COR-L47 (cell line): ENCODE measurements at places on chromosomes 12 and 14.

DNA sequence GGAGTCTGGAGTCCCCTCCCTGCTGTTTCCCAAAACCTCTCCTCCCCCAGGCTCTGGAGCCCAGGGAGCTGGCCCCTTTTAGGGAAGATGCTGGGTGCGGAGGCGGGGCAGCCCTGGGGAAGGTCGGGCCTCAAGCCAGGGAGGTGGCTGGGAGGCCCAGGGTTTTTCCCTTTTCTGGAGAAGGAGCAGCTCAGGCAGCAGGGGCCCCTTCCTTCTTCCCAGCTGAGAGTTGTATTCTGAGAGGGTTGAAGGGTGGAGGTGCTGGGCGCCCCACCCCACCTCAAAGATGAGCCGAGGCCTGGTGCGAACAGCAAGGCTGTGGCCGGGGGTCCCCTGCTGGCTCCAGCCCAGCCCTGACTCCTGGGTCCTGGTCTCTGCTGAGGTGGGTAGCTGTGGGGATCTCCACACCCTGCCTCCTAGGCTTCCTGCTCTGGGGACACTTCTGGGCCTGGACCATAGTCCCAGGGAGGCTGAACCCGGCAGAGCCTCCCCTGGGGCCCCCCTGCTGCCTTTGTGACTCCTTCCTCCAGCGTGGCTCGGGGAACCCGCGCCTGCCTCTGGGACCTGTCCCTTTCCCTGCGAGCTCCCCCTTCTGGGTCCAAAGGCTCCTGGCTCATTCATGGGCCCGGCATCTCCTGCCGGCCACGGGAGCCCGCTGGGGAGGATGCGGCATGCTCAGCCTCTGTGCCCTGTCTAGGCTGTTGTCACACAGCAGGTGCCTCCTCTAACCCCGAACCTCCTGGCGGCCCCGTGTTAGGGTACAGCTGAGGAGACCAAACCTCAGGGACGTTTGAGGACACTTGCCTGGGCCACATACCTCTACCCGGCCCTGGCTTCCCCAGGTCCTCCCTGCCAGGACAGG, 4.4 kb downstream of the TRMT61A start:
- no peak for DNase-seq

DNA sequence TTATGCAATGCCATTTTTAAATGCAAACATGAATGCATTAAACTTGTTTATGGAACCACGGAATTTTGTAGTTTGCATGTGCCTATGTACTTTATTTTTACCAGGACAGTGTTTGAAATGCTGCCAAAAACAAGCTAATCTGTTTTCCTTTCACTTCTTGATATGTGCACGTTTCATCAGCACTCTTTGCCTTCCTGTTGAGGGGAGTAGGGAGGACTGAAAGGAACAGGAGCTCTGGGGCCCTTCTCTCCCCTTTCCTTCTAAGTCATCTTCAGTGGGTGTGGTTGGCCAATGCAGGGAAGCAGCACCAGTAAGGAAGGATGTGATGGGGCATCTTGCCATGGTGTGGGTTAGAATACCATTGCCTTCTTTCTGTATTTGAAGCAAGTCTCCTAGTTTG, 12.1 kb upstream of the PPP4R4 start:
- no peak for DNase-seq

DNA sequence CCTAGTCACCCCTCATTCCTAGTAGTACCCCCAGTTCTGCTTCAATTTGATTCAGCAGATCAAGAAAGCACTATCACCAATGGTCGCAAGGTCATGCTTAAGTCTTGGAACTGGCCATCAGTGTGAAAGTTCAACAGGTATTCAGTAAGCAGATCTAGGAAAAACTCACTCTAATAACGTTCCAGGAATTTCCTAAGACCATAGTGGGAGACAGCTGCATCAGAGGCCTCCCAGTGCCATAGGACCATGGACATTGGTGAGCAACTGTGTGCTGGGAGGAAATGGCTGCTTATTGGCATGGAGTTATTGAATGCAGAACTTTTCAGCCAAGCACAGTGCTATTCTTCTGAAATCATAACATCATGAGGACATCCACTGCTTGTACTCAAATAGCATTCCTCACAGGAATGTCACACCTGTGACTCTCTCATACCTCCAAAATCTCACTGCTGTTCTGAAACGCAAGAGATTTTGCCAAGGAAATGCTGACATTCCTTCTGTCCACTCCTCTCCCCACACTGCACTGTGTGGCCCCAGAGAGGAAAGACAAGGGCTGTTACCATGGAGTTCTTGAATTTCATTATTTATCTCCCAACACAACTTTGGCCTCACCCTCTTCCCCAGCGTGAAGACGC, 30.9 kb upstream of the MDM2 start:
- no peak for DNase-seq

DNA sequence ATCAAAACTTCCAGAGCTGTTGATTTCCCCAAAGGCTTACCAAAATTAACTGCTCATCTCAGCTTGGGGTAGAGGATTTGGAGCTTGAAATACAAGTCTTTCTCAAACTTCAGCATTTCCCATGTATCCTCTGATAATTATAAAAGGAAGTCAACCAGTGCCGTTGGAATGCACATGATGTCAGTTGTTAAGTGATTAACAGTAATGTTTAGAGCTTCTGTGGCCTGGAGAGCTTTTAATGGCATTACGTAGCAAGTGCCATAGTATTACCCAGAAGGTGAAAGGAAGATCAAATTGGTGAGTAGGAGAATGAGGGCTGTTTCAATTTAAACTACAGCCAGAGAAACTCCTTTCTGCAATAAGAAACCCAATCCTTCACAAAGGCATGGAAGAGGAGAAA, 62.5 kb upstream of the PTPRR start:
- DNase-seq, result no peak

DNA sequence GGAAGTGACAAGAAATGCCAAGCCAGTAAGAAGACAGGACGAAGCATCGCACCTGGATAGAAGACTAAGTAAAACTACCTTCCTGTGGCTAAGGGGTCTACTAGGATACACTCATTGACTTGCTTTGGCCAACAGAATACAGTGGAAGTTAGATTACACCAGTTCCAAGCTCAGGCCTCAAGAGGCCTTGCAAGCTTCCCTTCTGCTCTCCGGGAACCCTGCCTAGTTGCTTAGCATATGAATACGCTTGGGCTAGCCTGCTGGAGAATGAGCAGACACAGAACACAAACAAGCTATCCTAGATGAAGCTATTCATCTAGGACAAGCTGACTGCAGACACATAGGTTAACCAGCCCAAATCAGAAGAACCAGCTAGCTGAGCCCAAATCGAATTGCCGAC, 97.0 kb downstream of the DPF3 start:
- no peak for DNase-seq

- DNase-seq, result peak; percentile 53
These were observed 38.3 kb downstream of the SLC6A15 start for GRCh38 chr12:84874125-84874824.

DNA sequence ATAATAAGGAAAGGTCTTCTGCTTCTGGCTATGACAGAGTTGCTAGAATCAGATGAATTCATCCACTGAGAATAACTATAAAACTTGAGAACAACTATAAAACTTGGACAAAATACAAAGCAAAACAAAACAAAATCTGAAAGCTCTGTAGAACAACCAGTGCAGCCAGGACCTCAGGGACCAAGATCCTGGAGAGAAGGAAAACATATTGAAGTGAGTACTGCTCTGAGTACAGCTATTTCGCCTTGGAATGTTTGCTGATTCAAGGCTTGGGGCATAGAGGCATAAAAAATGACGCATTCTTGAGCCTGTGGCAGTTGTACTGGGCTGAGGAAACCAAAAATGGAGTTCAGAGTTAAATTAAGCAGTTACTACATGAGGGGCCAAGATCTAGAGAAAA, 21.7 kb downstream of the FOXA1 start:
- no peak for DNase-seq

GRCh38 chr12:106586803-106587684, 4.2 kb downstream of the RFX4 start:
- no peak for DNase-seq
